ENCODE measurements at places on chromosomes 2 and 18.

- H3K36me3 ChIP-seq = no peaks in the 10 kb centered on the region
- H3K27me3 ChIP-seq = peaks cover 22% of the 10 kb centered on the region
- H3K27ac ChIP-seq = peak overlapping the region; percentile 56
- H3K4me1 ChIP-seq = peaks cover 93% of the 10 kb centered on the region
- H3K4me3 ChIP-seq = peak overlapping the region; percentile 37
These were observed 19.0 kb upstream of the CXCR4 start for GRCh38 chr2:136136931-136137330.

- H3K36me3 ChIP-seq = no peaks in the 10 kb centered on the region
- H3K27ac ChIP-seq = no peak overlapping the region
- H3K4me3 ChIP-seq = no peak overlapping the region
- DNase-seq = no peak
These were observed 13.7 kb upstream of the MMADHC start for GRCh38 chr2:149601141-149601796.

DNA sequence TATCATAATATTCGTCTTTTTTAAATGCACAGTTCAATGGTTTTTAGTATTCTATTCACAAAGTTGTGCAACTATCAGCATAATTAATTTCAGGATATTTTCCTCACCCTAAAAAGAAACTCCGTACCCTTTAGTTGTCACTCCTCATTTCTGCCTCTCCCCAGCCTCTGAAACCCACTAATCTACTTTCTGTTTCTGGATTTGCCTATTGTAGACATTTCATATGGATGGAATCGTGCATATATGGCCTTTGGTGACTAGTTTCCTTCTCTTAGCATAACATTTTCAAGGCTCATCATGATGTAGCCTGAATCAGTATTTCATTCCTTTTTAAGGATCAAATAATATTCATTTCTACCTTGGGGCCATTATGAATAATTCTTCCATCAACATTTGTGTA is 18.5 kb downstream of the NEURL3 start:
- no peaks in the 10 kb centered on the region for H3K36me3 ChIP-seq
- peak overlapping the region; percentile 94 for H3K4me3 ChIP-seq
- no peaks in the 10 kb centered on the region for H3K27me3 ChIP-seq
- H3K4me1 ChIP-seq = peaks cover 47% of the 10 kb centered on the region

GRCh38 chr2:223856584-223856983 is 19.2 kb upstream of the AP1S3 start:
- no peak overlapping the region for H3K4me3 ChIP-seq
- no peak for DNase-seq
- H3K4me1 ChIP-seq = no peaks in the 10 kb centered on the region
- H3K36me3 ChIP-seq = no peaks in the 10 kb centered on the region
- no peak overlapping the region for H3K27ac ChIP-seq
- no peaks in the 10 kb centered on the region for H3K27me3 ChIP-seq

DNA sequence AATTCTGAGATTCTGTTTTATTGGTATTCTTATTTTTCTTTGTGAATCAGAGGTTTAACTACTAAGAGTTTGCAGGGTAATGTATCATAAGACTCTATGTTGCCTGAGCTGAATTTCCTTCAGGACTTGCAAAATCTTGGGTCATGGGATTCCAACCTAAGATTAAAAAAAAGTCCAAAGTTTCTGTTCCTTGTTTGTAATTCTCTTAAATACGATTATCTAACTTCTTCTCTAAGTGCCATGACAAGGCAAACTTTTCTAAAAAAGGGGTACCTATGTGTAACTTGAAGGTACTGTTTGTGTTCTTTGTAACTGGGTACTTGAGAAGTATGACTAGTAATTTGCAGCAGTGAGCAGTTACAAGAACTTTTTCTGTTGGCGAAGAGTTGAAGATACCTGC is 181.3 kb upstream of the ZEB2 start:
- H3K36me3 ChIP-seq = no peaks in the 10 kb centered on the region
- H3K4me1 ChIP-seq = peaks cover 19% of the 10 kb centered on the region
- no peak overlapping the region for H3K4me3 ChIP-seq
- peaks cover 7% of the 10 kb centered on the region for H3K27me3 ChIP-seq
- H3K27ac ChIP-seq = no peak overlapping the region
- DNase-seq = no peak

DNA sequence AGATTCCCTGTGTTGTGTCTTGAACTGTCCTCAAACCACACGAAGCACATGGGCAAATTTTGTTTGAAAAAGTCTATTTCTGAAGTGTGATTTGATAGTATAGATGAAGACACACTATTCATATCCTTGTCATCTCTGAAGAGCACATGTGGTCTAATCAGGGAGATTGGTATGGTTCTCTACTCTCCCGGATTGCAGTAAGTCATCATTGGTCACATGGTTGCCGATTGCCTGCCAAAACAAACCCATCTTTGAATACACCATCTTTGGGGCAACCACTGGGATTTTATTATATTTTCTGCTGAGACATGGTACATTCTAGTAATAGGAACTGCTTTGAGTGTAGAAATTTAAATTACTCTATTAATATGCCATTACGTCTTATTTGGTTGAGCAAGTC is 186.9 kb downstream of the MYO1B start:
- no peak for DNase-seq
- H3K4me3 ChIP-seq = no peak overlapping the region
- no peaks in the 10 kb centered on the region for H3K4me1 ChIP-seq

- H3K27me3 ChIP-seq = no peaks in the 10 kb centered on the region
- no peaks in the 10 kb centered on the region for H3K4me1 ChIP-seq
- H3K4me3 ChIP-seq = no peak overlapping the region
- DNase-seq = no peak
- H3K36me3 ChIP-seq = no peaks in the 10 kb centered on the region
These were observed 94.5 kb downstream of the VSNL1 start for GRCh38 chr2:17634997-17635396.

DNA sequence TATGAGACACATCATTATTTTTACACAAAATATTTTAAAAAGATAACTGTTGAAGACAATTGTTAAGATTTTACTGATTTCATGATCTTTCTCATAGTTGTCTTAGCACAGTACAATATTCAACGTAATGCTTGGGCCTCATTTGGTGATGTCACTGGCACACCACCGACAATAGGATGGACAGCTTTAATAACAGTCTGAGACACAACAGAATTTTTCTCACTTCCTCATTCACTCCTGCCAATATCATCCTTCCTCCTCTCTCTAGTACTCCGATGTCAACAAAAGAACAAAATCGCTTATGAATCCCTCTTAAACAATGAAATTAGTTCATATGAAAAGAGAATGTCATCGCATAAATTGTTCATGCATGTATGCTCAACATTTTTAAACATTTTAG is 461.9 kb upstream of the CDH7 start:
- DNase-seq = no peak
- H3K27me3 ChIP-seq = no peaks in the 10 kb centered on the region
- H3K36me3 ChIP-seq = no peaks in the 10 kb centered on the region
- H3K27ac ChIP-seq = no peak overlapping the region
- H3K4me3 ChIP-seq = no peak overlapping the region

- H3K27ac ChIP-seq = no peak overlapping the region
- DNase-seq = no peak
- no peaks in the 10 kb centered on the region for H3K27me3 ChIP-seq
- no peaks in the 10 kb centered on the region for H3K36me3 ChIP-seq
These were observed 725.1 kb downstream of the EPHA4 start for GRCh38 chr2:220847006-220847405.

Data from activated naive CD8-positive, alpha-beta T cell treated with anti-CD3 and anti-CD28 coated beads, Interleukin-2, amount 50 U/mL, for 24 hours (primary cell).